NCI-H446 (cell line): ENCODE measurements at places on chromosomes 7 and 10.

DNA sequence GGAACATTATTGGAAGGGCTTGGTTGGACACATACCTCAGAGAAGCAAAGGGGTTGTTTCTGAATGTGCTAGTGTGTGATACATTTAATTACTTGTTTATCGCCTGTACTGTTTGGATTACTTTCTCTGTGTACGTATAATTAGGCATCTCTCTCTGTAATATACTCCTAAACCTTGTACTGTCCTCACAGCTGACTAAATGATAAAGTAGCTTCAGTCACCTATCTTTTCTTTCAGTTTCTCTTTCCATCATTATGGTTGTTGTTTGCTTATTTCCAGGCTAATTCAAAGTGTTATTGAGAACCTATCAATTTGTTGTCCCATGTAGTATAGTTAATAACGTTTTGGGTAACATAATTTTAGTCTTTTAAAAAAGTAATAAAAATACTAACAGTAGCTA is 34.0 kb downstream of the MXI1 start:
- no peak for DNase-seq

GRCh38 chr10:7093368-7093767 is 317.5 kb downstream of the SFMBT2 start:
- no peak for DNase-seq

DNA sequence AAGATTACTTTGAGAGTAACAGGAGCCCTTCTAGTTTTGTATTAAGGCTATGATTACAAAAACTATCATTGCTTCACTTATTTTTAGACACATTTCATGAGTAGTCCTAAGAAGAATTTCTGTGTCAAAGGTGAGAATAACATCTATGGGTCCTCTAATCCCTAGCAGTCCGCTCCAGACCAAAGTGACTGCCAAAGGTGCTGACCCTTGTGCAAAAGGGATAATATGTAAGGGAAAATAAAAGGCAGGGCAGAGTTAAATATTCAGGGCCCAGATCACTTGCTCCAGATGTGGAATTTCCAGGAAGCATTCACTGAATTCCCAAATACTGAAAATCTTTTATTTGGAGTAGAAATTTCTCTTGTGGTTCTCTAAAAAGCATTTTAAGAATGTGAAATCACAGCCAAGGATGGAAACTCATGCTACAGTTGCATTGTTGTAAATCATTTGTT is 29.3 kb downstream of the RHOBTB1 start:
- DNase-seq: no peak

DNA sequence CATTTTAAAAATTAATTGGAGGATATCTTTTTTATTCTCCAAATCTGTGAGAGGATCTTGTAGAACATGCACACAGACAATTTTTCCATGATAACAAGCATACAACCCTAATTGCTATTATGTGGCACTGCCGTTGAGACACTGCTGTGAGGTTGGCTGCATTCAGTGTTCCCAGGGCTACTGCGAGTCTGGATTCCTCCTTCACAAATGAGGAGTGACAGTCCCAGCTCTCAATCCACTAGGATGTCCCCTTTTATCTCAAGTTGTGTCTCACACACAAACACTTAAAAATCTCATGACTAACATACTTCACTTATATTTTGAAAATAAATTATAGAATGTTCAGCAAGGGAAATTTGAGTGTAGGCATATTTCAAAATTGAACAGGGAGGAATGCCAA is 14.1 kb downstream of the NEUROD6 start:
- no peak for DNase-seq

DNA sequence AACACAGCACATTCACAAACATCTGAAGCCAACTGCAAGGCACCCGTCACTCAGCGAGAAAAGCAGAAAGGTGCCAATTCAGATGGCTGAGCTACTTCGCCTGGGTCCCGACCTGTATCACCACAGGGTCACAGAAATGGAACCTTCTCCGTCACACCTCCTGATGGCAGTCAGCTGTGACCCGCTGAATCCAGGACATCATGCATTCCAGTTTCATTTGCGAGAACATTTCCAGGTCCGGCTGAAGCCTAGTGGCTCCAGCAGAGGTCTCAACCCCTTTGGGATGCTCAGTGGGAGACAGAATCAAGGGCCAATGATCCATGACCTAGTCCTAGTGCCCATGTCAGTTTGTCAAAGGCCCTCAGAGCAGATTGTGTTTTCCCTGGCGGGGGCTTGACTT is 193.6 kb upstream of the KLF14 start:
- no peak for DNase-seq

- DNase-seq: no peak
These were observed 38.6 kb downstream of the IL6 start for GRCh38 chr7:22765609-22766008.

- DNase-seq: no peak
These were observed 525.8 kb downstream of the KIF20B start for GRCh38 chr10:90227217-90227656.

DNA sequence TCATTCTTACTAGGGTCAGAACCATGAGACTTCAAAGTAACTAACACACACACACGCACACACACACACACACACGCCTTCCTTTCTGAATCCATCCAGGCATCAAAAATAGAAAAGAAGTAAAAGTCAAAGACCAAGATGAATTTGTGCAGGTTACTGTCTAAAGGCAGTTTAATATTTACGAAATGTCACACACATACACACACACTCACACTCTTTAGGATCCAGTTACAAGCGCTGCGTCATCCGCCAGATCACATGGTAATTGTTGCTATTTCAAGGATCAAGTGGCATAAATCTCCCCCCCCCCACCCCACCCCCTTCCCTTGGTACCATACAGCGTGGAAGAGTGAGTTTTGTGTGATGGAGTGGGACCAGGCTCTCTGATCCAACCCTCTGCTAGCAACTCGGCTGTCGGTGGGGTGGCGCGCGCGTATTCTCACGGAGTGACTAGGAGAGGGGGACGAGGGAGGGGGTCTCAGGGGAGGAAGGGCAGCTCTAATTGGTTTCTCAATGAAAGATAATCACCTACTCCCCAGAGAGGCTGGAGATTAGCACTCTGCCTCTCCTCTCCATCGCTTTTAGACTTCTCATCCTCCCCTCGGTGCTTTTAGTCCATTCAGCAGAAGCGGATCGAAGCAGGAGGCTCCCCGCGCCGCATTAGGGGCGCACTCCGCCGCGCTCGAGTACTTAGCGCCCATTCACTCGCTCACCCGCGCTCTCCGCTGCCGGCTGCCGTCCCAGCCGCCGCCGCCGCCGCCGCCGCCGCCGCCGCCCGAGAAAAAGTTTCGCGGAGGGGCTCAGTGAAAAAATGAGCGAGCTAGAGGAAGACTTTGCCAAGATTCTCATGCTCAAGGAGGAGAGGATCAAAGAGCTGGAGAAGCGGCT is 83.5 kb upstream of the PRKG1 start:
- no peak for DNase-seq

GRCh38 chr7:155584763-155585531 is 38.6 kb upstream of the CNPY1 start:
- DNase-seq: no peak

DNA sequence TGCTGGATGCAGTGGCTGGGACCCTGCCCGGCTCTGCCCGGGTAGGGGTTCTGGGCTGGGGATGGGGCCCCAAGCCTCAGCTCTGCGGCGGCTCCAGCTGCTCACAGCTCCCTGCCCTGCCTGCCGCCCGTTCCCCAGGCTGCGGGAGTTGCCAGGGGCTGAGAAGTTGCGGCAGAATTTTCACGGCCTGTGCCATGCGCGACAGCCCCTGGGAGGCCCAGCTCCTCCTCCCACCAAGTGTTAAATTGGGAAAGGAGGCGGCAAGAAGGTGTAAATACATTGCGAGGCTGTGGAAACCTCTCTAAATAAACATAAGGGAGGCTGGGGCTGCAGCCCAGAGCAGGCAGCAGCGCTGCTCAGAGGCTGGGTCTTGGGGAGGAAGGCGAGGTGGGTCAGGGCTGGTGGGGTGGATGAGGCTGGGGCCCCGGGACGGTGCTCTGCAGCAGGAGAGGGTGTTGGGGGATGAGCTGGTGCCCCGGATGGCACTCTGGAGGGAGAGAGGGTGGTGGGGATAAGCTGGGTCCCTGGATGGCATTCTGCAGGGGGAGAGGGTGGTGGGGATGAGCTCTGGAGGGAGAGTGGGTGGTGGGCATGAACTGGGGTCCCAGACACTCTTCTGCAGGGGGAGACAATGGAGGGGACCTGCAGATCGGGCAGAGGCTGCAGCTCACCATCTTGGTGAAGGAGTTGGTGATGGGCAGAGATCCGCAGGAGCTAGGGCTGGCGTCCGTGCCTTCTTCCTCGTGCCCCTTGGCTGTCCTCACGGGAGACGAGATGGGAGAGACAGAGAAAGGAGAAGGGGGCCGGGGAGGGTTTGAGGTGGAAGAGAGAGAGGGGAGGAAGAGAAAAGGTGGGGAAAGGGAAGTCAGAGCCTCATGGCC is 85.5 kb upstream of the GNA12 start:
- DNase-seq: no peak

- no peak for DNase-seq
These were observed 15.9 kb downstream of the TDRD1 start for GRCh38 chr10:114195079-114195478.

- no peak for DNase-seq
These were observed 210.8 kb downstream of the ADARB2 start for GRCh38 chr10:1526436-1527055.

DNA sequence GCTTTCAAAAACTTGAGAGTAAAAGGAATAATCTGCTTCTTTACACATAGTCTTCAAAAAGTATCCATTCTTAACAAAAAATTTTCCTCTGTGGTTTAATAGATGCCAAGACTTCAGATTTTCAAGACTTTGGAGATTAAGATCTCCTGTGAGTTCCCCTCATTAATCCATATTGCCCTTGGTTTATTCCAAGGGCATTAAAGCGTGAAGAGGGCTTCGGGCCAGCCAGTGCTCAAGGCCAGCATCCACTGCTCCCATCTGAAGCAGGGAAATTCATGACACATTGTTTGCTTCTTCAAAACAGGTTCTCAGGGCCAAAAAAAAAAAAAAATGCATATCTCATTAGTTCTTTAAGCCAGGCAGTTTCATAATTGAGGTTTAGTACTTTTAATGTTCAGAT is 137.3 kb upstream of the RHOBTB1 start:
- DNase-seq: peak; percentile 74

GRCh38 chr10:44435196-44435595 is 50.3 kb upstream of the CXCL12 start:
- no peak for DNase-seq

DNA sequence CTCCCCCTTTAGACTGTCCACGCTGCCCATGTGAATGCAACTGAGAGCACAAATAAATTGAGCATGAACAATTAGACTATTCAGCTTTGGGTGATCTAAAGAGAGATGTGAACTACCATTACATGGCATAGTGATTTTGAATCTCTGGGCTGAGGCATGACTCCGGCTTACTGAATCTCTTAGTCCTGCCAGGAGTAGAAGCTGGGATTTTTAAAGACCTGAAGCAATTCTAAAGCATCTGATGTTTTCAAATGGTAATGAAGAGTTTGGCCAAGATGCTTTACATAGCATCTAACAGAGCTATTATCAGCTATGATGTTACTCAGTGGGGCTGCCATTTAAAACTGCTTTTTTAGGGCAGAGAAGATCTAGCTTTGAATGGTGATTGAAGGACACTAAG is 1059.1 kb downstream of the SORCS3 start:
- DNase-seq: no peak

DNA sequence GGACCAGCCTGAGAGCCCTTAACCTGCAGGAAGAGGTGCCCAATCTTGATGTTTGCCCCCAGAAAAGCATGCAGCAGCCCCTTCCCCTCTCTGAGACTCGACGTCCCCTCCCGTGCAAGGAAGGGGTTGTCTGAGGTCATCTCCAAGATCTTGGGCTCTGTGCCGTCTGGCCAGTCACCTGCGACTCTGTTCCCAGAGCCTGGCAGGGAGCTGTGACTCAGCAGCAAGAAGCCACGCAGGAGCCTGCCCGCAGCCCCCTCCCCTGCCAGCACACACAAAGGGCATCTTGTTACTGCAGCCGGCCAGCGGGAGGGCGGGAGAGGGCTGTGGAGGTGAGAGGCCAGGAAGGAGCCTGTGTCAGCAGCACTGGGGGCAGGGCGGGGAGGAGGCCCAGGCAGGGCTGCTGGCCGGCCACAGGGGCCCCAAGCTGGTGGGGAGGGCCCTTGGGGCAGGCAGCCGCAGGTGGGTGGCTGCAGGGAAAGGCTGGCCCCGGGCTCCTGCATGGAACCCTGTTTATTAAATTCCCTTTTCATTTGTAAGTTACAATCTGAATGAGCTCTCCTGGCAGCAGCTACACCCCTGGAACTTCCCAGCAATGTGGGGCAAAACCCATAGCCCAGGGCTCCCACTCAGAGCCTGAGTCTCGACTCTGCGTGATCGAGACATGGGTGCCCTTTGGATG is 103.7 kb upstream of the ZMIZ1 start:
- no peak for DNase-seq

GRCh38 chr7:116399819-116400218 is 99.7 kb upstream of the CAV2 start:
- no peak for DNase-seq

GRCh38 chr10:131629026-131629770 is 271.6 kb upstream of the PPP2R2D start:
- no peak for DNase-seq

GRCh38 chr10:3350617-3351258 is 178.2 kb upstream of the PITRM1 start:
- DNase-seq: no peak

DNA sequence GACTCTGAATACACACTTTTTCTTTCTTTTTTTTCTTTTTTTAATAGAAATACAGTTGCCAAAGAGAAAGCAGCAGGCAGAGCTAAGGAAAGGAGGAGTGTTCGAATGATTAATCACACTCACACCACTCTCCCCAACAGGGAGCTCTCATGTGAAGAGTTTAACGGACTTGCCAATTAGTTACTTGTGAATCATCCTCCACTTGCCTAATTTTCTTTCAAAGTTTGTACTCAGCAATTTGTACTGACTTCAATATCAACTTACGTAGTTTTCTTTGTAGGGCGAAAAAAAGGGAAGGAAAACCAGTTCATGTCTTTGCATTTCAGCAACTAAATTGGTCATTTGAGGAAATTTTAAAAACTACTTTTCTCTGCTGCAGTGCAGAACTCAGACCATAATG is 109.2 kb downstream of the PIP4K2A start:
- DNase-seq: peak; percentile 56
